ENCODE measurements at places on chromosomes 11 and 22.
A peak's percentile ranks its signal among the peaks of the same experiment; 100 is the strongest.

GRCh38 chr22:27434898-27435297 lies 366.7 kb downstream of the MN1 start:
- DNase-seq: no peak

DNA sequence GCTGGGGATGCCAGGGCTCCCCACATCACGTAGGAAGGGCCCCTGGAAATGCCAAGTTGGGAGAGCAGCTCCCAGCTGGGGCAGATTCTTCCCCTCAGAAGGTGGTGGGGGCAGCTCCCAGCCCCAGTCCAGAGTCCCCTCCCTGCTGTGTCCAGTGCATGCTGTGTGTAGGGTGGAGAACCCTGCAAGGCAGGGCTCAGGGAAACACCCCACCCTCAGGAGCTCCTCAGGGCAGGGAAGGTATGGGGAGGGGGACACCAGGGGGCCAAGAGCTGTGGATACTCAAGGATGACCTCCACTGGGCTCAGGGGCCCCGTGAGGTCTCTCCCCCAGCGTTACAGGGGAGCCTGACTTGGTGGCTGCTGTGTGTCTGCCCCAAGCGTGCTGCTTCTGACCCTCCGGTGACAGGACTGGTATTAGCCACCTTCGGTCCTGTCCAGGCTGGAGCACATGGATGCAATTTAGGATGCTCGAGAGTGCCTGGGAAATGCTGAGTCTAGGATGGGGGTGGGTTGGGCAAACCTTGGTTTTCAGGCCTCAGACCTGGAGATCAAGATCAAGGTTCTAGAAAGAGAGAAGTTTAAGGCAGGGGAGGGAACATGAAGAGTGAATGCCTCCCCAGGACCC lies 16.1 kb upstream of the CABP7 start:
- DNase-seq: no peak

DNA sequence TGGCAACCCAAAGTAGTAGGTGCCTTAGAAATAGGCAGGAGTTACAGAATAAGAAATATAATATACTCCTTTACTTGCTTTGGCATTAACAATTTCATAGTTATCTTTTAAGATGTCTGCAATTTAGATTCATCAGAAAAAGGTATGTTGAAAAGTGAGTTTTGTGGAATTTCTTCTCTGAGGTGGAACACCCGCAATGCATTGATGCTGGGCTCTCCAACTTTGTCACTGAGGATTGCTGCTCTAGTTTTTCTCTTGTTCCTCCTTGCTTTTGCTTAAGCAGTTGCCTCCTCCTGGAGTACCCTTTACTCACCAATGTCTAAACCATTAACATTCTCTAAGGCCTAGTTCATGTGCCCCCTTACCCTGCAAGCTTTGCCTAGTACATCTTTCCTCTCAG lies 14.1 kb upstream of the ME3 start:
- no peak for DNase-seq

GRCh38 chr11:11189506-11189905 lies 163.5 kb downstream of the CSNK2A3 start:
- DNase-seq: no peak

- peak; percentile 63 for DNase-seq
Observed at GRCh38 chr11:128302425-128303186, 284.8 kb downstream of the ETS1 start.

DNA sequence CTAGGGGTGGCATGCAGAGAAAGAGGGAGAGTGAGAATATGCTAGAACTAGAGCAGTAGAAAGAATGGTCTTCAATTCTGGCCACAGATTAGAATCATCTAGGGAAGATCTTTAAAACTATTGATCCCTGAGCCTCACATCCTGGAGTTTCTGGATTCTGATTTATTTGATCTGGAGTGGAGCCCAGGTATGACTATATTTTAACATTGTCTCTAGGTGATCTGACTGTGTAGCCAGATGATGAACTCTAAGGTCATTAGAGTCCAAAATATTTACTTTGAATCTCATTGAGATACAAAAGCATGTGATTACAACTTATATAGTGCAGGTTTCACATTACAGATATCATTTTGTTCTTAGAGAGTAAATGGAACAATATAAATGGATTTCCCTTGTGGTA lies 79.7 kb downstream of the FDX1 start:
- DNase-seq: no peak

GRCh38 chr11:130001461-130002351 lies 929 bp downstream of the PRDM10 start:
- peak; percentile 33 for DNase-seq

DNA sequence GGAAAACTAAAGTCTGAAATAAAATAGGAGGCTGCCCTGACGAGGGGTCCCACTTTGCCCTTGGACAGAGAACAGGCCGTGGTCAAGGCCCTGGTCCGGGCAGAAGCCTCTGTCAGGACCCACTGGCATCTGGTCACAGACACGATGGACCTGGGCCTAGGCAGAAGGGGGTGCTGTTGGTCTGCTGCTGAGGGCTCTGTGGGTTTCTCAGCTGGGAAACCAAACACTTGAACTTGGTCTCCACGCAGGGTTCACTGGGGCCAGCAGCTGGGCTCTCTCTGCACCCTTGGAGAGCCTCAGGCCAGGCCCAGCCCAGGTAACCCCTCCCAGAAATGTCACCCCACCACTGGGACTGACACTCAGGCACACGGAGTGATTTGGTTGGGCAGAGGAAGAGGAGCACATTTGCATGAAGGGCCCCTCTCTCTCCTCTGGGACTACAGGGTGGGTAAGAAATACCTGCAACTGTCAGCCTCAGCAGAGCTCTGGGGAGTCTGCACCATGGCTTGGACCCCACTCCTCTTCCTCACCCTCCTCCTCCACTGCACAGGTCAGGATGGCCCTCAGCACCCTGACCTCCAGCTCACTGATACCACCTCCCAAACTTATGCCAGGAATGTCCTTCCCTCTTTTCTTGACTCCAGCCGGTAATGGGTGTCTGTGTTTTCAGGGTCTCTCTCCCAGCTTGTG lies 48.1 kb upstream of the TOP3B start:
- DNase-seq: no peak

DNA sequence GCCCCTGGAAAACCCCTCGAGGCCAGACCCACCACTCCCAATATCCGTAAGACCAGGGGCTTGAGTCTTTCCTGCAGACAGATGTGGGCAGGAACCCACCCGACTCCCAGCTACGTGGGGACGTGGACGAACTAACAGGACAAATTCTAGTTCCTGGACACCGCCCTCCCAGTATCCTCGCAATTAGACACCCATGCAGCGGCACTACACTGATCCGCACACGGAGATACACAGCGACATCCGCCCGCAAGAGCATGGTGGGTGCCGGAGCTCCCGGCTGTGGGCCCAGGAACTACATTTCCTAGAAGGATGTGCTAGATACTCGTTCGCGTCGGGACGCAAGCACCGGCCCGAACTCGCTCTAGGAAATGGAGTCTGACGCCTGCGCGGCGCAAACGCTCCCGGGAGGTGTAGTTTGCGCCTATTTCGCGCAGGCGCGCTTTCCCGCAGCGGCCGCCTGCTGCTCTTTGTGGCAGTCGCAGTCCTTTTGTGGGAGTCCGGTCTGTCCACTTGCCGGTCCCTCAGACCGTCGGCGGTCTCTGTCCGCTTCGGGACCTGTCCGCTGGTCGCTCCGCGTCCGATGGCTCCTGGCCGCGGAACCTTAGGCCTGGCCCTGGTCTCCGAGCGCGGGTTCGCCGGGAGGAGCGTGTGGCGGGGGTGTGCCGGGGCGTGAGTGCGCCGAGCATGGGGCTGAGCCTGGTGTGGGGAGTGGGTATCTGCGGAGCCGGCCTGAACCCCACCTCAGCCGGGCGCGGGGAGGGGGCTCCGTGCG lies at the start of gene ZNF74:
ZNF74 (plus strand) TSS at position 447 of the 772 bp plus-strand sequence. CDS start 478 bp downstream, outside the sequence.
- DNase-seq: peak; percentile 76

DNA sequence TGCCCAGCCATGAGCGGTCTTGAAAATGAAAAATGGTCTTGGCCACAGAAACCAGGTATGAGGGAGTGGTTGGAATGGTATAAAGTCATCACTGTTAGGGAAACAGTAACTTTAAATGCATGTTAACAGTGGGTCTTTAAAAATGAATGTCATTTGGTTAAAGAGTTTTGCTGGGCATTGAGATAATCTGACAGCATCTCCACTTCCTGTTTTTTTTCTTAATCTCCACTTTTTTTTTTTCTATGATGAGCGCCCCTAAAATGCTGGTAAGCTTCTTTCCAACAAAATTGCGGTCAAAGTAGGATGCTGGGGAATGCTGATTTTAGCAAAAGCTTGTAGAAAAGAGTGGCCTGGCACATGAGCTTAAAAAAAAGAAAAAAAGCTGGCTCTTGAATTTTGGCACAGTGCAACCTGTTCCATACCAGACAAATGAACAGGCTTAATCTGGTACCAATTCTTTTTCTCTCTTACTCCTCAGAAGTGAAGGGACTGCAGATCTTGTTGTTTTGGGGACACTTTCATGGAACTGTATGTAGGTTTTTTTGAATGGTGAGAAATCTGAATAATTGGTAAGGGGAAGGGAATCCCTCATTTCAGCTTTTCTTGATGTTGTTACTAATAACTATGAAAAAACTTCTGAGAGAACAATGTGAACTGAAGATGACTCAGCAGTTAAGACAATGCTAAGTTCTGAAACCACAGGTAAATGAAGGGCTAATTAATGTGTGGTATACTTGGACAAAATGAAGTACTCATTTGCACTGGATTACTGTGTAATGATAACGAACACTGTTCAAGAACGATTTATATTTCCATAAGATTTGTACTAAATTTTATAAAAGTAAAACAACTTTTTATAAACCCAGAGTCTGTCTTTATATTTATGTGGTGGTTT lies 3.1 kb upstream of the ARHGEF12 start:
- DNase-seq: no peak

All from activated CD4-positive, alpha-beta T cell treated with anti-CD3 and anti-CD28 coated beads for 4 hours (primary cell).